ENCODE measurements at places on chromosomes 2 and 18.

DNA sequence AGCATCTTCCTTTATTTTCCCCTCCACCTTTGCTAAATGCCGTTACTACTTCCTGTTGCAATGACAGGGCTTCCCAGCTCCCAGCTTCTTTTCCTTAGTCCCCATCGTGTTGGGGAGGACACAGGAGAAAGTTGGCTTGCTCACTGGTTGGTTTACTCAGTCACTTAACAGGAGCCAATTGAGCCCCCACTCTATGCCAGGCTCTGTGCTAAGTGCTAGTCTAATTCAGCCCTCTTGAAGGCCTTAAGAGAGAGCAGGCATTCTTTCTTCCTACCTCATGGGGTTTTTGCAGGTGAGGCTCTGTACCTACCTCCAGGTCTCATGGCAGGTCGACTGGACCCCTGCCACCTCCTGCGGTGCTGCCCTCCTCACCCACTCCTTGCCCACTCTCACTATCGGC, 20.1 kb downstream of the TANC1 start:
- DNase-seq: no peak

- no peak for DNase-seq
These were observed 863.2 kb upstream of the CHAC2 start for GRCh38 chr2:52904355-52904891.

DNA sequence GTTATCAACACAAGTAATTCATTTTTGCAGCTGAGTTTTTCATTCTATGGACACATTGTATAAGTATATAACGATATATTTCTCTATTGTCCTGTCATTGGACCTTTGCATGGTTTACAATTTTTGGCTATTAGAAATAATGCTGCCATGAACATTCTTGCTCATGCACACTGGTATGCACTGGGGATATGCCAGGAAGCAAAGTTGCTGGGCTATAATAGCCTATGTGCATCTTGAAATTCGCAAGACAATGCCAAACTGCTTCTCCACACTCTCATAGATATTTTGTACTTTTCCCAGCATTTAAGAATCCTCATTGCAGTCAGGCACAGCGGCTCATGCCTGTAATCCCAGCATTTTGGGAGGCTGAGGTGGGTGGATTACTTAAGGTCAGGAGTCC, 852.6 kb upstream of the ID2 start:
- DNase-seq: no peak

- DNase-seq: no peak
These were observed 198.9 kb downstream of the BCL2 start for GRCh38 chr18:63120620-63121019.

DNA sequence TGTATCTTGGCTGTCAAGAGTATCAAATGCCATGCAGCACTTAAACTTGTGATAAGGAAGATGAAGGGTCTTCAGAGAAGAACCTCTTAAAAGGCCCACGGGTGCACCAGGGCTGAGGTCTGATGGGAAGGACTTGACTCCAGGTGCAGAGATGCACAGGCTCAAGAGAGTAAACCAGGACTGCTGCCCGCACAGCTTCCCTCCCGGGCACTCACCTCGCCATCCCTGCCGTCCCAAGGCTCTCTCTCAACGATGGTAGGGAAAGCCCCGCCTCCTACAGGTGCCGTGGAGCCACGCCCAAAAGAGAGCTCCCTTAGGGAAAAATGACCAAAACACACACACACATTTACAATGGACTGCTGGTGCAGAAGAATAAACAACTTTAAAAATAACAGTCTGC, 27.9 kb downstream of the PDIA6 start:
- DNase-seq: no peak

- peak; percentile 65 for DNase-seq
These were observed 17.1 kb upstream of the VPS4B start for GRCh38 chr18:63439334-63439733.

DNA sequence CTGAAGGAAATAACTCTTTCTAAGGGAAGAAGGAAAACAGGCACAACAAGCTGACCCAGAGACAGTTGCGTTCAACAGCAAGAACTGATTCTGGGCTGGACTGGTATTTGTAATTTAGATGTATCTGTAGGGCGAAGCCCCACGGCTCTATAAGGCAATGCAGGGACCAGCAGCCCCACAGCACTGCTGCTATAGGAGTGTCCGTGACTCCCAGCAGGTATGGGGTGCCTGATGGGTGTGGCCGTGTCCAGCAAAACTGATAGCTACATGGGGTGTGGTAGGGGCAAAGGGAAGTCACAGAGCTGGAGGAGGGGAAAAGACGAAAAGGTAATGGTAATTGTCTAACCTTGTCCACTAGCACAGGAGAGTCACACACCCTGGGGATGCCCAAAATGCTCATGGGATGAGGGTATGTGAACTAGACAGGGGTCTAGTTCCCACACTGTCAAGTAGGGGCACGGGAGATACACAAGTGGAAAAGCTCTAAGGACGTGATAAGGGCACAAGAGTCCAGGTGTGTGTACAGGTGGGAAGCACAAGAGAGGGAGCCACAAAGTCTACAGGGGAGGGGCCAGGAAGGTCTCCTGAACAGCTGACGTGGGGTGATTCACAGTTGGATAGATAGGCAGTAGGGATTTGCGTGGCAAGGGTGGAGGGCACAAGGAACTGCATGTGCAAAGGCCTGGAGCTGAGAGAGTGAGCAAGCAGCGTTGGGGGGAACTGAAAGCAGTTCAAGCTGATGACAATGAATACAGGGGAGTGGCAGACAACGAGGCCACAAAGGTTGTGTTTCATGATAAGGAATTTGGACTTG, 48.5 kb upstream of the ASPRV1 start:
- no peak for DNase-seq

DNA sequence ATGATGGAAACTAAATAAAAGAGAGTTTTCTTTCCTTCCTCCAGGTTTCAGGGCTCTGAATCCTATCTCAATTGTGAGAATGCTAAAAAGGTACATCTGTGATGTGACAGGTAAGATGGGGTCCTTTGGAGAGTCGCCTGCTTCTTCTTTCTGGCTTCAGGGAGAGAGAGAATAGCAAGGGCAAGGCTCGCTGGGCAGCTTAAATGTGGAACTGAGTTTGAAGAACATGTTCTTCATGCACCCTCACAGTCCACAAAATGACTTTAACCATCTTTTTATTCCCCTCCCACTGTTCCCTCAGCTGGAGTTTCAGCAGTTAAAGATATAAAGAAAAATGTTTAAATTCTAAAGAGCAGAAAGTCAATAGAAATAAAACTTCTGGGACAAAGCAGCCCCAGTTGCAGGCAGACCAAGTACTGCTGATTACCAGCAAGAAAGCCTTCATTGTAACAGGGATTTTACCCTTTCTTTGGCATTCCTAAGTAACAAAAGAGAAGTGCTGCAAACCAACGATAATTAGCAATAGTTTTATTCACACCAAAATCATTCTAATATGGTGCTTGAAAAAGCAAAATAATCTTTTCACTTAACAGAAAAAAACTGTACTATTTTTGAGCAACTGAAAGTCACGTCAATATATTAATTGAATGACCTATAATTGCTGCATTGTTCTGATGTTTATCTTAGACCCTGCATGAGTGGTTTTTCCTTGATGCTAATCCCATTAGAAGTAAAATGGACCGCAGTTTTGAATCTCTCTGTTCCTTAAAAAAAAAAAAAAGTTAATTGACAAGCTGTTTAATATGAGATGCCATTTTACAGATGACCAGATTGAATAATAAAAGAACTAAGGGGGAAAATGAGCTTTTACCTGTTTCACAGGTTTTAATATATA, 61.5 kb downstream of the LRP2 start:
- DNase-seq: no peak

DNA sequence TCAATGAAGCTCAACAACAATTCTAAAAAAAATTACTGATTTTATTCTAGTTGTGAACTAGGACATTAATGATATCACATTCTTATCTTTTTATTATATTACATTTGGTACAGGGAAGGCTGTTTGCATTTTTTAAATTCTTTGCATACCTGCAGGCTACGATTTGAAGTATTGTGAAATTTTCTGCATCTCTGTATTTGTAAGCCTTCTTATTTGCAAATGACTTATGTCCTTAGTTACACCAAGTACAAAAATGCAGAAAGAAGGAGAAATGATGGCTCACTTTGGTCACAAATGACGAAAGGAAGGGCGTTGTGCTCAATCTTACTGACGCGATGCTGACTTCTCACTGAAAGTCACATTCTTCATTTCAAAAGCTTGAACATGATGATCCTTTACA, 227.5 kb upstream of the SOX11 start:
- no peak for DNase-seq

DNA sequence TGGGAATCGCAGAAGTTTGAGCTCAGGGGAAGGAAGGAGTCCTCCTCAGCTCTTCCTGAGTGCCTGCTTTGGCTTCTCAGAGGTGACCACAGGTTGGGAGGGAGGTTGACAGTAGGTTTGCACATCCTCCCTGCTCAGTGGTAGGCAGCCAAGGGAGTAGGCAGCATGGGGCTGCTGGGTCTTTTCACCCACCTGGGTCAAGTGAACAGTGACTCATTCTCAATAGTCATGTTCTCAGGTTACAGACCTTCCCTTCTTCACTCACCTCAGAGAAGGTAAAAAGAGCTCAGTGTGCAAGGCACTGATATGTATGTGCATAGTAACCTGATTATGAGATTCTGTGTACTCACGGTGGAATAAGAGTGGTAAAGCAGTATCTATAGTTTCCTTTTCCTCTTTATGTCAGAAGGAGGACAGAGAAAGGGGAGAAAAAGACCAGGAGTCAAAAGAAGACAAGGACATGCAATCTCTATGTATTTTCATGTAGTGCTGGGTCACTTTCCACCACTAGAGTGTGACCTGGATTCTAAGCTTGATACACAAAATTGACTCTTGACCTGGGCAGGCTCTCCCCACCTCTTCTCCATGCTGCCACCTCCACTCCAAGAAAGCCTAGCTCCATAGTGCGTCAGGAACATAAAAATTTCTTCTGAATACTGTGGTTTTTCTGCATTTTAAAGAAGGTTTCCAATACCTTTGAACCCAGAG, 36.5 kb upstream of the ASNSD1 start:
- no peak for DNase-seq

DNA sequence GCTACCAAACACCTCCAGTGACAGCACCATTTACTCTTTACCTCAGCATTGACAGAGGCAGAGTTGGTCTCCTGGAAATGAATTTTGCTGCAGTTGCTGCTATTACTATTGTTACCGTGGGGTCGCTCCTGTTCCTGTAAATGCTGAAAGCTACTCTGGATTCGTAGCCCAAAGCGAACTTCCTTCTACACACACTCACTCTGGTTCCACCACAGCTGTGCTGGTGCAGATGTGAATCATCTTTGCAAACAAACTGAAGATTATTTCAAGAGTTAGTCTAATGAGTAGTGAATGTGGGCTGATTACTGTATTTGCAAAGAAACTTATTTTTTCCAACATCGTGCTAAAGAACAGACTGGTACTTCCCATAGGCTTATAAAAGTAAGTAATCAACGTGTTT, 304.0 kb downstream of the LPIN1 start:
- DNase-seq: no peak

DNA sequence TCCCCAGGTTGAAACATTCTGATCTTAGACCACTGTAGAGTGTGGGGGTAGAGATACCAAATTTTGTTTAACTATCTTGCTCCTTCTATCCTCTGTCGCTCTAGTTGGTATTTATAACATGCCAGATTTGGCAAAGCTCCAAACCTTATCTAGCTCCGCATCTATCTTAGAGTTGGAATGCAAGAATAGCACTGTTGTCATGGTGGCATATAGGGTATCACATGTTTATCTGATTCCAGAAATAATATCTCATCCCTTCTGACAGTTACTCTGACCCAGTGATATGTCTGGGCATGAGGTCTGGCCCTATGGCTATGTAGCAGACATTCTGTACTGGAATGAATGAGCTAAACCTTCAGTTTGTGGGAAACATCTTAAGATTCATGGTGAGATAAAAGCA, 51.7 kb downstream of the CABYR start:
- DNase-seq: no peak

GRCh38 chr2:7096726-7097352, 179.6 kb downstream of the RNF144A start:
- no peak for DNase-seq

- no peak for DNase-seq
These were observed 5.8 kb upstream of the ANKRD12 start for GRCh38 chr18:9130806-9131205.

DNA sequence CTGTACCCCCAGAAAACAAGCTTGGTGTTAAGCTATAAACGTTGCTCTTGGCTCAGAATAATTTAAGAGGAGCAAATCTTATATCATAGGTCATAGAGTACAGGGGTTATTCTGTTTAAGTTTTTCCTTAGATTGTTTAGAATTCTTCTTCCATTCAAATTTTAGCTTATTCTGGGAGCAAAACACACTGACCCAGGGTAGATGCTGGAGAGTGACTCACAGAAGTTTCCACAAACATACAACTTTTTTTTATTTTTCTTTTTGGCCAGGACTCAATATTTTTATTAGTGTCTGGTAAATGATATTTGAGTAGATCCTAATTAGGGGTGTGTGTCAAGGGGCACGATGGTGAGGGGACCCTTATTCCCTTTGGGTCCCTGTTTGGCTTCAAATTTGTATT, 71.5 kb upstream of the PSME4 start:
- no peak for DNase-seq

GRCh38 chr2:23460228-23460627, 75.2 kb downstream of the KLHL29 start:
- DNase-seq: no peak

DNA sequence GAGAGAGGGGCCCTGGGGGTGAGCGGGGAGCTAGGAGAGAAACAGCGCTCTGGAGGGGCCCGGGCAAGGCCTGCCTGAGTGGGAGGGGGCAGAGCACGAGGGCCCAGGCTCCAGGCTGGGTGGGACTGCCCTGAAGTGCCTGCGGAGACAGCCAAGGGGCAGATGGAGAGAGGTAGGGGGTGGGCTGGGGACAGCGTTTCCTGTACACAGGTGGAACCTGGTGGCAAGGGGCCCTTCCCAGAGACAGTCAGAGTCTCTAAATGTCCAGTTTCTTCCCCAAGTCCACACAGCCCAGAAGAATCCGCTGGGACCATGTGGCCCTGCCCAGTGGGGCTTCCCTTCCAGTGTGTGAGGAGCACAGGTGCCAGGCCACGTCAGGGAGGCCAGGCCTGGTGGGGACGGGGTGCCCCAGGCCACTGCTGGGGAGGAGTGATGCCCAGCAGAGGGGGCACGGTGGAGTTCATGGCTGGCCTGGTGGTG, 1.7 kb upstream of the GPR35 start:
- no peak for DNase-seq

All from astrocyte of the cerebellum (primary cell).